Lung microvascular endothelial cell (primary cell): ENCODE measurements at places on chromosomes 6 and 20.

DNA sequence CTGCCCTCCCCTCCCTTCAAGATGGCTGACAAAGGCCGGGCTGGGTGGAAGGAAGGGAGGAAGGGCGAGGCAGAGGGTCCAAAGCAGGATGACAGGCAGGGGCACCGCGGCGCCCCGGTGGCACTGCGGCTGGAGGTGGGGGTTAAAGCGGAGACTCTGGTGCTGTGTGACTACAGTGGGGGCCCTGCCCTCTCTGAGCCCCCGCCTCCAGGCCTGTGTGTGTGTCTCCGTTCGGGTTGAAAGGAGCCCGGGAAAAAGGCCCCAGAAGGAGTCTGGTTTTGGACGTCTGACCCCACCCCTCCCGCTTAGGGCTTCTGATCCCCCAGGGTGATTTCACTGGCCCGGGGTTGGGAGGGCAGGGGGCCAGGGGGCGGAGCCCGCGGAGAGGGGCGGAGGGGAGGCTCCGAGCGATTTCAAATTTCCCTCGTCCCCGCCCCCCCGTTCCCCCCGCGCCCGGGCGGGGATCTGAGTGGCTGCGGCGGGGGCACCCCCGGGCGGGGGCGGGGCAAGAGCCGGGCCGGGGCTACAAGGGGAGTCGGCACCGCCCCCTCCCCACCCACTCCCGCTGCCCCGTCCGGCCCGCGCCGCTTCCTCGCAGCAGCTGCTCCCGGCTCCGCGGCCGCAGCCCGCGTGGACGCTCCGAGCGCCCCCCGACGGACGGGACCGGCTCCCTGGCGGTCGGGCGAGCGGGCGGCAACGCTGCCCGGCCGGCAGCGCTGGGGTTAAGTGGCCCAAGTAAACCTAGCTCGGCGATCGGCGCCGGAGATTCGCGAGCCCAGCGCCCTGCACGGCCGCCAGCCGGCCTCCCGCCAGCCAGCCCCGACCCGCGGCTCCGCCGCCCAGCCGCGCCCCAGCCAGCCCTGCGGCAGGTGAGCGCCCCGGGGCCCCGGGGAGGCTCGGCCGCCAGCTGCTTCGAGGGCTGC, at the start of gene DNMT3B:
Gene DNMT3B (plus strand): TSS at position 555 of the 923 bp plus-strand sequence. CDS start 17,939 bp downstream, outside the sequence.
- DNase-seq, result peak; percentile 80

- DNase-seq, result peak; percentile 55
These were observed 21.2 kb downstream of the NEDD9 start for GRCh38 chr6:11211254-11211653.

DNA sequence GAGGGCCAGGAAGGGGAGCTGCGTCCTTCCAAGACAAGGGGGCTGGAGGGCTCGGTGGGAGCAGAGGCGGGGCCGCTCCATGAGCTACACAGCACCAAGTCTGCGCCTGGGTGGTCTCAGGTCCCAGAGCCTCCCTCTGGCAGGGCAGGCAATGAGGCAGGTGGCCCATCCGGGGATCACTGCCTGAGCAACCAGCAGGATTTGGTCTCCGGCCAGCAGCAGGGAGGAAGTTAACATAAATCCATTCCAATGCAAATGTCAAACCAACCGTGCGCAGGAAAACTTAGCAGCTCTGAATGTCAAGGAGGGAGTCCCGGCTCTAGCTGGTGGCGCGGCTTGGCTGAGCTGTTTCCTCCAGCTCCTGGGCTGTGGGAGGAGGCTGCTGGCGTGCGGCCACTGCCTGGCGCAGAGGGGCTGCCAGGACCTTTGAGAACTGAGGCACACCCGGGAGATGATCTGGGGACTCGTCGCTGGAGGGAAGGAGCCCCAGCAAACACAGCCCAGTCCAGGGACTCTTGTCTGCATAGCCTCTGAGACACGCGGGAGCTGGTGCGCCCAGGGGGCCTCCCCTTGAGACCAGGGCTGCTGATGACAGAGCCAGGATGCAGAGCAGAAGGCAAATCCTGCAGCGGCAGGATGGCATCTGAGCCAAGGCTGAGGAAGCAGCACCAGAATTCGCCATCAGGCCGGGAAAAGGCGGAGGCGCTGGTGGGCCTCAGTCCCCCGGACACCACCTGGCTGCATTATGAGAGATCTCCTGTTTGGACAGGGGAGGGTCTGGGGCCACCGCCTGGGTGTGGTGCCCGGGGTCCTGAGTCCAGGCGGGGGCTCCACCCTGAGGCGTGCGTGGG, 33.1 kb upstream of the CHRNA4 start:
- no peak for DNase-seq

DNA sequence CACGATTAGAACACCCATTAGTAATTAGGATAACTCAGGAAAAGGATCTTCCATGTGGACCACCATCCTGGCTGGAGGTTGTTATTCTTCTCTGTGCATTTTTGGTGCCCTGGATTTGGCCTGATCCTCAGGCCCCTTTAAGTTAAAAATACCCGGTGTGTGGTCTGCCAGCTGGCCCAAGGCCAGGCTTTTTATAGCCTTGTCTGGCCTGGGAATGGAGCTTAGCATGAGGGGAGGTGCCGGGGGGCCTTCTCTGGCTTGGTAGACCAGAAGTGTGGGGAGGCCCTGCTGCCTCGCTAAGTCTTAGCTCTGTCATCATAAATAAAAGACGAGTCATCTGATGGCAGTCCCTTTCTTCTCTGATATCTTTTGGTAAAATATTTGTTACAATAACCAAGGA, 71.4 kb downstream of the ARID1B start:
- peak; percentile 74 for DNase-seq

- peak; percentile 54 for DNase-seq
These were observed 413 bp downstream of the PTPRA start for GRCh38 chr20:2873747-2874041.

- no peak for DNase-seq
These were observed 229.3 kb downstream of the QKI start for GRCh38 chr6:163643866-163644265.

DNA sequence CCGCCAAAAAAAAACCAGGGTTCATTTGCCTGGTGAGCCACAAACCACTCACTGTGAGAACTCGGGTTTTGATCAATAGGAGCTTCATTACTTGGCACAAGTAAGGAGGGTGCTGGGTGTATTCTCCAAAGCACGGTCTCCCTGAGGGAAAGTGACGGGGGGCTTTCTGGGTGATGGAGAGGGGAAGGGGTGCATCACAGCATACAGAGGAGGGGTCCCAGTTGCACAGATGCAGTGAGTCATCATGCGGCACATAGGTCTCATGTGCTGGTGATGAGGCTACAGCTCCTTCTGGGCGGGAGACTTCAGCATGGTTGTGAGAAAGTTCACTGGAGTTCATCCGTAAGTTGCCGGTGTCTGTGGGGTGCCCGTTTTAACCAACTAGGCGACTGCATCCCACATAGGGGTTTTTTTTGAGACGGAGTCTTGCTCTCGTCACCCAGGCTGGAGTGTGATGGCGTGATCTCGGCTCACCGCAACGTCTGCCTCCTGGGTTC, 36.2 kb downstream of the SUN5 start:
- no peak for DNase-seq

DNA sequence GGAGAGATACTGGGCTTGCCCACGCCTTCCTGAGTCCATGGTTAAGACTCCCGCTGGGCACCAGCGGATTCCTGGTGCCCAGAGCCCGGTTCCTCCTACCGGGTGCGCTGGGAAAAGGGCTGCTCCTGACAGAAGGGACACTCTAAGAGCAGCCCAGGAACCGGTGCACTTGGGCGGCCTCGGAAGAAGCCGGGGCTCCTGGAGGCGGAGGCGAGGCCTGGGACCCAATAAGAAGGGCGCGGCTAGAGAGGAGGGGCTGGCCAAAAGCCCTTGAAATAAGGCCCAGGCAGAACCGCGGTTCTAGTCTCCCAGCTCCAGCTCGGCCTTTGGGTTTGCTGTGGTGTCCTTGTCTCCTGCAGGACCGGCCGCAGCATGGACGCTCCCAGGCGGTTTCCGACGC, at the start of gene KHDC3L:
Gene KHDC3L (plus strand): TSS at position 301 of the 400 bp plus-strand sequence. CDS start 72 bp downstream, at position 373.
- DNase-seq, result no peak

DNA sequence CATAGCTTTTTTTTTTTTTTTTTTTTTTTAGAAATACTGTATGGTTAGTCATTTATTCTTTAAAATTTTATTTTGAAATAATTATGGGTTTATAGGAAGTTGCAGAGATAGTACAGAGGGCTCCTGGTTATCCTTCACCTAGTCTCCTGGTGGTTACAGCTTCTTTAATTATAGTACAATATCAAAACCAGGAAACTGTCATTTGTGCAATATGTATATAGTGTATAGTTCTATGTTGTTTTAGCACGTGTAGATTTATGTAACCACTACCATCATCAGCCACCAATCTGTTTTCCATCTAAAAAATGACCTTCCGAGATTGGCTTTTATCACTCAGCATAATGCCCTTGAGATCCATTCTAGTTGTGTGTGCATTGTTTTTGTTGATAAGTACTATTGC, 54.7 kb downstream of the SLC22A2 start:
- DNase-seq, result no peak

GRCh38 chr20:5056801-5057599, 55.7 kb upstream of the SLC23A2 start:
- peak; percentile 36 for DNase-seq

GRCh38 chr6:135481783-135482369, 15.7 kb downstream of the AHI1 start:
- DNase-seq, result peak; percentile 4

DNA sequence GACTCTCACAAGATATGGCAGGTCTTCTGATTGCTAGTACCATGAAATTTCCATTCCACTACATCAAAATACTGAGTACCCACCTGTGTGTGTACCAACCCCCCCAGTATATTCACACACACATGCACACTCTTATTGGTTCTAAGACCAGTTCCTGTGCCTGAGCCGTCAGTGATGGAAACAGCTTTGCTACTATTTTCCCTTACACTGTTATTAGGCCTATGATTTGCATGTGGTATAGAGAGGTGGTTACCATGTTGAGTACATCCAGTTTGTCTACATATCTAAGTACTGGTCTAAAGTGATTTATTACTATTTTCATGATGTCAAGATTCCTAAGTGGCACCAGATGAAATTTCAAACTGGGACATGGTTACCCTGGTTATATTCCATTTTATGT, 459.9 kb downstream of the BCKDHB start:
- DNase-seq, result no peak

- peak; percentile 12 for DNase-seq
These were observed 16.9 kb downstream of the TDRD6 start for GRCh38 chr6:46704562-46704961.

GRCh38 chr6:15254070-15254975, 8.5 kb downstream of the JARID2 start:
- peak; percentile 22 for DNase-seq

DNA sequence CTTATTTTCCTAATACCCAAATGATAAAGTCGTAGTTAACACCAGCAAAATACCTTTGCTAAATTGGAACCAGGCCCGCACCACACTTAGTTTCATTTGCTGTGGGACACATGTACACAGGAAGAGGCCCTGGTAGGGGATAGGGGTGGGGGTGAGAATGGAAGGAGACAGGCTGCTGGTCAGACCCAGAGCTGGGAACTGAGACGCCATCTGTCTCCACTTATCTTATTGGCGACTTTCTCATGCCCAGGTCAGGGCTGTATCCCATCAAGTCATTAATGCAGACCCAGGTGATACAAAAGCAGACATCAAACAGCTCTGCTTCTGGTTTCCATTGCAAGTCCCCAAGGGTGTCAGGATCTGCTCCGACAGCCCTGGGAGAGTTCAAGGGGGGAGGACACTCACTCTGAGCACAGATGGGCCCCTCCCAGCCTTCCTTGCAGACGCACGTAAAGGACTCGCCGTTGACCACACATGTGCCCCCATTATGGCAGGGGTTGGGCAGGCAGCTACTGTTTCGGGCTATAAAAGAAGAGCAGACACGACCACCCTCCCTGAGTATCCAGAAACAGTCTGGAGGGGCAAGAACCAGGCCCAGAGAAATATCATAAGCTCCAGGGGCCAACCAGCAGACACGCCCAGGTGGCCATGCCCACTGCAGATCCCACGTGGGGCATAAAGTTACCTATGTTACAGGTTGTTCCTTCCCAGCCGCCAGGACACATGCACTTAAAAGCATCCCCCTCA, 29.2 kb downstream of the JAG1 start:
- no peak for DNase-seq

DNA sequence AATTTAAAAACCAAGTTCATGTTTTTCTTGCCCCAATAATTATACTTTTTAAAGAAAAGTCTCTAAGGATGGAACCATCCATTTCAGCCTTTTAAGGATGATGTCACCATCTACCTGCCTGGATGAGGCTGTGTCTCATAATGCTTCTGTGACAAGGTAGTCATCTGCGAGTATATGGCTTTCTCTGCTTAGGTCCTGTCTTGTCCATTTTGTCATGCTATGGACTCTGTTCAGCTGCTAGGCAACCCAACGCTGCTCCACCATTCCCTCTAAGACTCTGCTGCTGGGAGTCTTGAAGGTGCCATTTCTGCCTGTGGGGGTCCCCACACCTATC, 459.8 kb upstream of the RUNX2 start:
- DNase-seq, result no peak

DNA sequence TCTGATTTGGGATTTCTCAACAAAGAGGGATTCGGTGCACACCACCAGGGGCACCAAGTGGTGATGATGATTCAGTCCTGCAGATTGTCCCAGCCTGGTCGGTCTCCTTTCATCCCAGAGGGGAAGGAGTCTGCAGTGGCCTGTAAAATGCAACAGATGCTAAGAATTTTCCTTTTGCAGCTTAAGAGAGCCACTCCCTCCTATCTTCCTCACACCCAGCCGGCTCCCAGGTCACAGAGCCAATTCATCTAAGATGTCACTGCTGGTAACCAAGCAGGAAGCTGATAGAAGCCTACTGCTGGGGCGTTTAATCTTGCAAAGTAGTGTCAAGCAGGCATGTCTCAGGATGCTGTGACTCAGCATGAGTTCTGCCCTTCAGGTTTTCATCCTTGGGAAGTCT, 203.8 kb upstream of the LRFN2 start:
- DNase-seq, result no peak

DNA sequence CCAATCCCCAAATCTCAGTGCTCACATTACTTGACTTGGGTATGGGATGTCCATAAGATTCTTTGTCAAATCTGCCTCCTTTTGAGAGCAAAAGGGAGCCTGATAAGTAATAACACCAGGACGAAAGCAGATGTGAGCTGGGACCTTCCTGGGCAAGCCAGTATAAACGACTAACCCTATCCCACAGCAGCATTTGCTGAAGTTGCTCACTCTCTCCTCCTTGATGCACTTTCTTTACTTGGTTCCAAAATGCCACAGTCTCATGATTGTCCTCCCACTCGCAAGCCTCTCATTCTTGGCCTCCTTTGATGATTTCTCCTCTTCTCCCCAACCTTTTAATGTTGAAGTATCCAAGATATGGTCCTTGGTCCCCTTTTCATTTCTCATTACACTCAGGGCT, 44.7 kb upstream of the TAGAP start:
- no peak for DNase-seq

DNA sequence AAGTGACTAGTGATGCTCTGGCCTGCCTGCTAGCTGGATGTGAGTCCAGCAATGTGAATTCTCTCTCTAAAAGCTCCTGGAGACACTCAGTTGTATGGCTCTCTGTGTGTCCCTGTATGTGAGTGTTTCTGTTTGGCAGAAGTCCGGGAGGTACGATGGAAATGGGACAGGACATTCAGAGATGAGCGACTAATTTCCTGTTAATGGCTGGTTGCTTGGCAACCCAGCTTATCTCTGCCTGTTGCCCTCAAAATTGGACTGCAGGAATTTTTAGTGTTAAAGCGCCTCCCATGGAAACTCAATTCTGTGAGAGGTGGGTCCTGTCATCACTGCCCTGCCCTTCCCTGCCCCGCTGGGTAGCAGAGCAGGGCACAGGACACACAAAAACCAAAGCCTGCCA, 136.8 kb upstream of the LRFN2 start:
- DNase-seq, result peak; percentile 96
